Activated CD4-positive, CD25-positive, alpha-beta regulatory T cell (primary cell): ENCODE measurements at places on chromosomes 7 and 10.

GRCh38 chr10:68955355-68955831 is 577 bp upstream of the DDX21 start:
- no peak for DNase-seq

GRCh38 chr10:112361951-112362751 is 11.8 kb upstream of the ACSL5 start:
- DNase-seq: no peak

GRCh38 chr10:77823811-77824542 is 102.6 kb downstream of the DLG5 start:
- no peak for DNase-seq

GRCh38 chr10:3682745-3683144 is 102.3 kb downstream of the KLF6 start:
- DNase-seq: no peak

DNA sequence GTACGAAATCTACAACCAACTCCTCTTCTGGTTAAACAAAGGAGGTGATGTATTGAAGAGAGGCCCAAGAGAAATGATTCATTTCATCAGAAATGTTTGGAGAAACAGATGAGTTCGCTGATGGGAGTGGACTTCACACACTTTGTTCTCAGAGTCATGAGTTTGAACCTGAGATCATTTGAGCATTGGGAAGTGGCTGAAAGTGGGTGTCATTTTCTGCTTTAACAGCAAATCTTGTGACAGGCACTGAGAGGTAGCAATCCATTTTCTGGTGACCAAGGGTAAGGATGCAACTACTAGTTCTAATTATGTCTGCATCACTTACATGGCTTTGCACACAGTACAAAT is 51.4 kb downstream of the RBM20 start:
- DNase-seq: no peak

- DNase-seq: no peak
These were observed 262.2 kb downstream of the KIF20B start for GRCh38 chr10:89963451-89964102.

GRCh38 chr10:127151541-127151940 is 44.9 kb downstream of the INSYN2A start:
- no peak for DNase-seq

DNA sequence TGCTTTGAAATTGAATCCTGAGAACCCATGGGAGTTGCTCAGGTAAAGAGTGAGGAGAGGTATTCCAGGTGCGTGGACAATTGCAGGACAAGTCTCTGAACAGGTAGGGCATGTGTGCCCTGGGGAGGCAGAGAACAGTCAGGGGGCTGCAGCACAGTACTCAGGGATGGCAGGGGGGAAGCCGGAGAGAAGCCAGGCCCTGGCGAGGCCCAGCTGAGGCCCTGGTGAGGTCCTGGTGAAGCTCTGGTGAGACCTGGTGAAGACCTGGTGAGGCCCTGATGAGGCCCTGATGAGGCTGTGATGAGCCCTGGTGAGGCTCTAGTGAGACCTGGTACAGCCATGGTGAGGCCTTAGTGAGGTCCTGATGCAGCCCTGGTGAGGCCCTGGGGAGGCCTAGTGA is 155.5 kb upstream of the GDF10 start:
- no peak for DNase-seq

- no peak for DNase-seq
These were observed 407.4 kb downstream of the KCNMA1 start for GRCh38 chr10:77230194-77230593.

- DNase-seq: no peak
These were observed 95.5 kb upstream of the KCNIP2 start for GRCh38 chr10:101939008-101939648.

GRCh38 chr7:16409777-16410176 is 11.6 kb downstream of the CRPPA start:
- no peak for DNase-seq

DNA sequence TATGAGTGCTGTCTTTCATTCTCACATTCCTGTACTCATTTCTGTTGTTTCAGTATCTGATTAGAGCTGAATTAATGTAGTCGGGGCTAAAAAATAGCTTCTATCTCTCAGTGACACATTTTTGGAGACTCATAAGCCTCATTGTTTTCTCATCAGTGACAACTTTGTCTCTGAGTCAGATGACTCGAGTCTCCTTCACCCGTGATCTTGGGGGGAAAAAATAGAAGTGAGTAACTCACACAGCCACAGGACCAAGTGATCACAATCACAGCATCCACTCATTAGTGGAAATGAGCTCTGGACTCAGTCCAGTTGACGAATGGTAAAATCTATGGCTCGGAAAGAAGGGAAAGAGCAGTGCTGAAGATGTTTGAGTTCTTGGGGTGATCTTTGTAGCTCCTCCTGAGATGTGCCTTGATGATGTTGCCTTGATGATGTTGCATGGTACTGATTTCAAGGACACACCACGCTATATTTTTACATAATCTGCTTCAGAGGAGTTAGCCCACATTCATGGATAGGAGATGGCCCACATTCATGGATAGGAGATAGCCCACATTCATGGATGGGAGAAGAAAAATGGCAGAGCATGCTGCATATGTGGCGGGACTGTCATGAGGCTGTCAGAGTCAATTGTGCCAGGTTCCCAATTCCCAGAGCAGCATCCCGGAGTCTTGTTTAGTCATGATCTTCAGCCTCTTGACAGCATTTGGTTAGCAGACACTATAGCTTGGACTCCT is 214.7 kb downstream of the CELF2 start:
- no peak for DNase-seq

- no peak for DNase-seq
These were observed 89.0 kb downstream of the RSU1 start for GRCh38 chr10:16728266-16728665.
